ENCODE measurements at places on chromosomes 11 and 22.

- peak; percentile 45 for DNase-seq
These were observed 1.3 kb downstream of the WEE1 start for GRCh38 chr11:9574622-9575259.

DNA sequence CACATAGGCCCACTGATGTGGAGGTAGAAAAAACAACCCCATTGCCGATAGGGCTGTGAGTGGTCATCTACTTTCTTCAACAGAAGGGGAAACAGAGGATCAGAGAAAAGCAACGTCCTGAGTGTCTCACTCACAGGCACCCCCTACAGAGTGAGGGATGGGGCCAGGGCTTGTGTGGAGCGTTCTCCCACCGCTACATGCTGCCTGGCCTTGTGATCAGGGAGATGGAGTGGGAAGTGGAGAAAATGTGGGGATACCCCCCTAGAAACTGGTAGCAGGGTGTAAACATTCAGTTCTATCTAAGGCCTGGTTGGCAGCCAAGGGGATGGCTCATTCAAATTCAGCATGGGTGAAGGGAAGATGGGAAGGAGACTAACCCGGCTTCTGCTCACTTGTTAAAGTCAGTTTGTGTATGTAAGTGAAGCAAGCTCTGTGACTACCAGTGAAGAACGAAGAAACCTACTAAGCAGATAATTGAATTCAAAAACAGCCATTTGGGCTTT is 73.0 kb upstream of the NAV2 start:
- no peak for DNase-seq

GRCh38 chr11:44606472-44606871 is 41.0 kb downstream of the CD82 start:
- no peak for DNase-seq

DNA sequence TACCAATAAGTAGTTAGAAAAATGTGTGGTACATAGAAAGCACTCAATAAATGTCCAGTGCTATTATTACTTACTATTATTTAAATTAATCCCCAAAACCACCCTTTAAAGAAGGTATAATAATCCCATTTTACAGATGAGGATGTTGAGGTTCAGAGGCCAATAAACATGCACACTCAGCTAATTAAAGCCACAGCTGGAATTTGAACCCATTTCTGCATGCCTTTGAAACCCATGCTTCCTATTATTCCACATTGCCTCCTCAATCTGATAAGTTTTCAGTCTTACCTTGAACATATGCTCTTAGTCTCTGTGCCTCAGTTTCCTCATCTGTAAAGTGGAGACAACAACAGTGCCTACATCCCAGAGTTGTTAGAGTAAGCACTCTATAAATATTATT is 52.8 kb downstream of the CCDC34 start:
- DNase-seq = no peak

DNA sequence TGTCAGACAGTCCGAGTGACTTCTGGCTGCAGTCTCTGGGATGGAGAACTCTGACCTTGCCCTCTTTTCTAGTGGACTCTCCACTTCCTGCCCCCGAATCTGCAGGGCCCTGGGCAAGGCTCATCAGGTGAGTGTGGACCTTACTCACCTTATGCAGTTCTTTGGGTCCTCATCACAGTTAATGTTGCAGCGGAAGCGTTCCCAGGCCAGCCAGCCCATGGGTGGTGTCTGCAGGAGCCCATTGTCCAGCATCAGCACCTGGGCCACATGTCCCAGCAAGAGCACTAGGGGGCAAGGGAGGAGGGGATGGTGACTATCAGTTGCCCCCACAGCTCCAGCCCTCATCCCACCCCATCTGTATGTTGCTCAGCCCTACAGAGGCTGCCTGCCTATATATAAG is 2.3 kb downstream of the NAGA start:
- no peak for DNase-seq

- DNase-seq = peak; percentile 39
These were observed 321.1 kb downstream of the AASDHPPT start for GRCh38 chr11:106398502-106399075.

- DNase-seq = no peak
These were observed 236.7 kb downstream of the BRD1 start for GRCh38 chr22:49590851-49591445.
